Activated B cell treated with CpG ODN at 0.5 μM for 24 hours (primary cell): ENCODE measurements at places on chromosomes 16 and 17. TPM values are rescaled to one million over a fixed set of nuclear protein-coding genes. Genes with fewer than 3 reads are reported as not detected.

Gene MEFV
- total RNA-seq, result not detected in 2 replicates

Gene SLC16A11
- total RNA-seq, result 3.6 and 4.2 TPM in 2 replicates

Gene NBR1
- total RNA-seq, result 42.2 and 44.8 TPM in 2 replicates

Gene SDR42E2
- total RNA-seq, result 0.18 and 0.22 TPM in 2 replicates

DNA sequence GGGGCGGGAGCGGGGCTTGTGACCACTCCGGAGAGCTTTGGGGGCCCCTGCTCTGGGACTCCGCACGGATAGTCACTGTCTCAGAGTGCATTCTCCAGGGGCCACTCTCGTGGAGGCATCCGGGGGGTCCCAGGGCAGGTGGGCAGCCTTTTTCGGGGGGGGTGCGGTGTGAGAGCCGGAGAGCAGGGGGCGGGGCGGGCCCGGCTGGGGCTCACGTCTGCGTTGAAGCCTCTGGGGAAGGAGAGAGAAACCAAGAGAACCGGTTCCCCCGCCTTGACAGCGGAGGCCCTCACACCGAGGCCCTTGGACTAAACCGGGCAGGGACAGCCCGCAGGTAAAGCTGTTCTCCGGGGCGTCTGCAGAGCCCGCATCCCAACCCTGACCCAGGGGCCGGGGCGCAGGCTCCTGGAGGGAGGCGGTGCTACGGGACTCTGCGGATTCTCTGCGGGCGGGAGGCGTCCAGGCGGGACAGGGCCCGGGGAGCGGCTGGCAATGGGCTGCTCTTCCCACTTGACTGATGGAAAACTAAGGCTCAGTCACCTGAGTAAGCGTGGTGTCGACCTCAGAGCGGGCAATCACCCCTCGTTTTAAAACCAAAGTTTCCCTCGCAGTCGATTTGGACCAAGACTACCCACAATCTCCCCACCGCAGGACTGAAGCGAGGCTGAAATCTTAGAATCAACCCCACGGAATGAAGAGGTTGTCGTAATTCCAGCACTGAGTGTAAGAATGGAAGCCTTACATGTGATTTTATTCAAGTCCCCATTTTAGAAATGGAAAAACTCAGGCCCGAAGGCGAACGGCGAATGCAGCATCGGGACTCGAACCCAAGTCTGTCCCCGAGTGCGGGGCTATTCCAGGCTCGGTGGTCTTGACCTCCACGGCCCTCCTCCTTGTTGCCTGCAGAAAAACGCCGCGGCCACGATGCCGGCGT is 49.6 kb upstream of the AMZ2 start:
- no peak for DNase-seq

- no peak for DNase-seq
Observed at GRCh38 chr17:82619641-82620040, 28.6 kb downstream of the WDR45B start.

- DNase-seq, result no peak
Observed at GRCh38 chr16:29146266-29146665, 161.4 kb downstream of the LAT start.
